ENCODE measurements at places on chromosomes 2 and 18.

DNA sequence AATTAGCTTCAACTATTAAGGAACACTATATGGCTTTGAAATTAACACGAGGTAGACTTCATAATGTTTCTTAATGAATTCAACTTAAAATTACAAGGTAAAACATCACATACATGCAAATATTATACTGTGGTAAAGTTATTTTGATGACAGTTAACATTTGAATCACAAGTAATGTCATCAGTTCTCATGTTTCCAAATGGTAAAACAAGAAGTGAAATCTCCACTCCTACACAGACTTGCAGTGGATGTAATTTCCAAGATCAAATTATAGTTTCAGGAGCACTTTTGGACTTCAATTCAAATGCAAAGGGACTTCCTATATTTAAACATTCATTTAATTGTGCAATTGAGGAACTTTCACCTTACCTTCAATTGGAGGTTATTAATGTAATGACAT, 39.1 kb downstream of the C18orf54 start:
- no peak for DNase-seq

DNA sequence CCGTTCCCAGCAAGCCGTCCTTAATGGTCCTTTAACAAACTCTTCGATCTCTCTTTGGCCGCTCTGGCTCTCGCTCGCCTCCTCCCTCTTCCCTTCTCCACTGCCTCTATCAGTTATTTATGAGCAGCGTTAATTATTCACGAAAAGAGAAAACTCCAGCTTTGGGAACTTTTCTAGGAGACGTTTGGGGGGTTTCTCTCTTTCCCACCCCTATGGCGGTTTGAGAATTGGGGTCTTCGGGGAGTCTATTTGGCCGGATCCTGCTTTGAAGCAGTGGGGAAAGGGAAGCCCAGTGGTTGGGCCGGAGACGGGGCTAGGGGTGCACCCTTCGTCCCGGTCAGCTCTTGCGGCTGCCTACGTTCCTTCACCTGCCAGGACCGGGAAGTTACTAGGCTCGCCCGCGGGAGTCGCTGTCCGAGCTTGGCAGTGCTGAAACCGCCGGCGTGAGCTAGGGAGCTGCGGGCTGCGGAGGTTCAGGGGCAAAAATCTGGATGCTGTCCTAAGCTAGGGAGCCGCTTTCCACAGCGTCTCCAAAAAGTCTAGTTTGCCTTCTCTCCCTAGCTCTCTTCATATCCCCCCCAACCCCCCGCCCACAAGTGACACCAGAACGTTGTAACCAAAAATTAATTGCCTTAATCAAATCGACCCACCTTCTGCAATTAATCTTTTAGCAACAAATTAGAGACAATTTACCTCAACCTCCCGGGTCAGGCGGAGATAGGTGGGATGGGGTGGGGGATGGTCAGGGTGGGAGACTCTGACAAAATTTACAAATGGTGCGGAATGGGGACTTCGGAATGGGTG, 8.9 kb upstream of the SKOR2 start:
- DNase-seq, result peak; percentile 42

- no peak for DNase-seq
These were observed 214.9 kb upstream of the CHST9 start for GRCh38 chr18:27400001-27400400.

- no peak for DNase-seq
These were observed 154.3 kb downstream of the RAPGEF4 start for GRCh38 chr2:172889768-172890430.

- no peak for DNase-seq
These were observed 8.2 kb upstream of the TOGARAM2 start for GRCh38 chr2:28972778-28973335.

GRCh38 chr2:110748489-110748867, 16.1 kb downstream of the ACOXL start:
- no peak for DNase-seq

GRCh38 chr18:13809531-13810255, 14.3 kb upstream of the MC5R start:
- DNase-seq, result no peak

Measured in EH (cell line).